ENCODE measurements at places on chromosomes 16 and 17. TPM values are rescaled to one million over a fixed set of nuclear protein-coding genes. Genes with fewer than 3 reads are reported as not detected.
A peak's percentile ranks its signal among the peaks of the same experiment; 100 is the strongest.

DNA sequence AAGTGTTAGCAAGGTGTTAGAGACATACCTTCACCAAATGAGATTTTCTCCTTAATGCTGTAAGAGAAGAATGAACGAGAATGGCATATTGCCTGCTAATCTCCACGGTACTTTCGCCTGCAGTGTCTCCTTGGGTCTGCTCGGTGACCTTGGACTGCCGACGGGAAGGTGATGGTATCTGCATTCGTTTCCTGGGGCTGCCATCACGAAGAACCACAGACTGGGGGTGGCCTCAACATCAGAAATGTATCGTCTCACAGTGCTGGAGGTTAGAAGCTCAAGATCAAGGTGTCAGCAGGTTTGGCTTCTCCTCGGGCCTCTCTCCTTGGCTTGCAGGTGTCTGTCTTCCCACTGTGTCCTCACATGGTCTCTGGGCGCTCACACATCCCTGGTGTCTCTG, 86.3 kb upstream of the TNRC6C start:
- DNase-seq = no peak

GRCh38 chr16:20001856-20002707, 71.6 kb downstream of the GPR139 start:
- DNase-seq = no peak

- no peak for DNase-seq
Observed at GRCh38 chr16:397736-398332, 835 bp downstream of the NME4 start.

The MYL11 gene
- 0.63 TPM for polyA plus RNA-seq

GRCh38 chr17:65047941-65048340, 8.6 kb downstream of the GNA13 start:
- DNase-seq = no peak

DNA sequence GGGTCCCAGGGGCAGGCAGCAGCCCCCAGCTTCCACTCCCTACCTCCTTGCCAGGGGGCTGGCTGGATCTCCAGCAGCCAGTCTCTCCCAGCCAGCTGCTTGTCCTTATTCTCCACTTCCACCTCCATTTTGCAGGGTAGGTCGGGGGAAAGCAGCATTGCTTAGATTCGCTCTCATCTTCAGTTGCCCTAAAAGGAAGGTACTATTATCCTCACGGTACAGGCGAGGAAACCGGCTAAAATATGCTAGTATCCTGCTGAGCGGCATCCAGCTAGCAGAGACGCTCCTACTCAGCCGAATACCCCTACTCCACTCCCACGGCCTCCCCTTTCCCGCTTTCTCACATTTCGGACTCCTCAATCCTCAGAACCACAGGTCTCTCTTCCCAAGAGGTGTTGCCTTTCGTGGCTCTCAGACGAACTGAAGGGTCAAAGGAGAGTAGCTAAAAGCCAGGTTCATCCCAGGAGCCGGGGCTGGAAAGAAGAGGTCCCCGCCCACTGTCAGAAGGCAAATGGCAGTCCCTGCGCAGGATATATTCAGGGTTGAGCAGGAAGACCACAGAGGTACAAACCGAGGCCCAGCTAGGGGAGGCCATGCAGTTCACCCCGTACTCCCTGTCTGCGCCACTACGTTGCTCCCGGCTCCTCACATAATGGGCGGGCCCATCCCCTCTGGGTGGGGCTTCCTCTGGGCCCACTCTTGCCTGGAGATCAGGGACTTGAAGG, 1.7 kb upstream of the RAB11FIP4 start:
- DNase-seq = no peak

The ANKRD40CL gene
- 0.48 TPM for polyA plus RNA-seq

DNA sequence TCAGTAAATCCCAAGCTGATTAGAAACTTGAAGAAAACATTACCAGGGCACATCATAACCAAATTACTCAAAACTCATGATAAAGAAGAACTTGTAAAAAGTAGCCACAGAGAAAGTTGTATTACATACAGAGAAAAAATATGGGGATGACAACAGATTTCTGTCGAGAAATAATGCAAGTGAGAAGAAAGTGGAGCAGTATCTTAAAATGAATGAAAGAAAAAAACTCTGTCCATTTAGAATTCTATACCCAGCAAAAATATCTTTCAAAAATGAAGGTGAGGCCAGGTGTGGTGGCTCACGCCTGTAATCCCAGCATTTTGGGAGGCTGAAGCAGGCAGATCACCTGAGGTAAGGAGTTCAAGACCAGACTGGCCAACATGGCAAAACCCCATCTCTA, 165.9 kb downstream of the PARN start:
- no peak for DNase-seq

DNA sequence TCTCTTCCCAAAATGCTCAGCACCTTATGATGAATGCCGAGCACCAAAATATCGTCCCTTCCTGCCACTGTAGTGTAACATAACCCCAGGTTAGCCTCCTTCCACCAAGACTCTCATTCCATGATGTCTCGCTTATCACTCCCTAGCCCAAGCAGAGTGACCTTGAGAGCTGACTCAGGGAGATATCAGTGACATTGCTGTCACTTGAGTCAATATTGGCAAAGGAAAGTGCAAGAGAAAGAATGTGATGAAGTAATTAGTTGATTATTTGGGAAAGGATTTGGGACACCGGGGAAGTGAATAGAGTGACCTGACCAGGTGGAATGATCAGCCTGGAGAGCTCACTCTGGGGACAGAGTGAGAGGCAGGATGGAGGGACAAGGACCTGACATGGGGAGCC, 2.6 kb upstream of the ANKFN1 start:
- no peak for DNase-seq

The ACAP1 gene
- polyA plus RNA-seq = 6.3 TPM

- peak; percentile 71 for DNase-seq
Observed at GRCh38 chr17:10127819-10128425, 70.5 kb downstream of the GAS7 start.

The WNT3 gene
- 1.7 TPM for polyA plus RNA-seq

DNA sequence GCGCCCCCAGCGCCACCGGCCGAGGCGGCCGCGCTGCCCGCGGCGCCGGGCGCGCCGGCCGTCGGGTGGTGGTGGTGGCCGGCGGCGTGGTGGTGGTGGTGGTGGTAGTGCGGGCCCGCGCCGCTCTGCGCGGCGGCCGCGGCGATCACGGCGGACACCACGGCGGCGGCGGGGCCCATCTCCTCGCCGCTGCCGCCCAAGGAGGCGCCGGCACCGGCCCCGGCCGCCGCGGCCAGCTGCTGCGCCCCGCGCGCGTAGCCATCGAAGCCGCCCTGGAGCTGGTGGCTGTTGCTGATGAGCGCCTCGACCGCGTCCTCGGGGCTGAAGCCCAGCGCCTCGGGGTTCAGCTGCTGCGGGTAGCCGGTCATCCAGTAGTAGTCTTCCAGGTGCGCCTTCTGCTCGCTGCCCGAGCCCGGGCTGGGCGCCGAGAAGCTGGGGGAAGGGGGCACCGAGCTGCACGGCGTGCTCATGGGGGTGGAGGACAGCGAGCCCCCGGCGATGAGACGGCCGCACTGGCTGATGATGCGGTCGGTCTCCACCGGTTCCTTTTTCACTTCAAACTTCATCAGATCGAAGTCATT, 1.2 kb downstream of the MAF start:
- DNase-seq = no peak

DNA sequence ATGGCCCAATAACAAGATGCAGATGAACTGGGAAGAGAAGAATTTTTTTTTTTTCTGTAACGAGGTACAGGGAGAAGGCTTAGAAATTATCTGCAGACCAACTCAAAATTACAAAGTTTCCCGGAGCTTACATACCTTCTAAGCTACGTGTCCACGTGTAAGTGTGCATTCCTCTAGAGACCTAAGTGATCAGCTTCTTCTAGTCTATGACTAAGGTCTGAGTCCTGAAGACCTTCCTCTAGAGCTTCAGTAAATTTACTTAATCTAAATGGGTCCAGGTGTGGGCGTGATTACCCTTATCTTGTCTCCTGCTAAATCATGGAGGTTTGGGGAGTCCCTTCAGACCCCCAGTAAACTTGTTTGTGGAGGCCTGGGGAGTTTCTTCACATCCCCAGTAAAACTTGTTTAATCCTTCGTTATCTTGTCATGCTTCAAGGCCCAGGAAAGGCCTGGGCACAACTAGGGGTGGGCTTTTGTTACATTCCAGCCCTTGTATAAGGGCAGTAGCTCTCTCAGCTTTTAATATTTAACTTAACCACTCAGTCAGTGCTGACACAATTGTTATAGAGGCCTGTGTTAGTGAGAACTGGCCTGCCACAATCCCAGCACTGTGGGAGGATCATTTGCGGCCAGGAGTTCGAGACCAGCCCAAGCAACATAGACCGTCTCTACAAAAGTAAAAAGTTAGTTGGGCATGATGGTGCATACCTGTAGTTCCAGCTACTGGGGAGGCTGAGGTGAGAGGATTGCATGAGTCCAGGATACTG, 342.3 kb downstream of the SNX29 start:
- DNase-seq = no peak

The FKBP10 gene
- 148 TPM for polyA plus RNA-seq

The CD300LB gene
- polyA plus RNA-seq = 0.15 TPM

The NLRC5 gene
- polyA plus RNA-seq = 5.3 TPM

The YBX2 gene
- 4.1 TPM for polyA plus RNA-seq

DNA sequence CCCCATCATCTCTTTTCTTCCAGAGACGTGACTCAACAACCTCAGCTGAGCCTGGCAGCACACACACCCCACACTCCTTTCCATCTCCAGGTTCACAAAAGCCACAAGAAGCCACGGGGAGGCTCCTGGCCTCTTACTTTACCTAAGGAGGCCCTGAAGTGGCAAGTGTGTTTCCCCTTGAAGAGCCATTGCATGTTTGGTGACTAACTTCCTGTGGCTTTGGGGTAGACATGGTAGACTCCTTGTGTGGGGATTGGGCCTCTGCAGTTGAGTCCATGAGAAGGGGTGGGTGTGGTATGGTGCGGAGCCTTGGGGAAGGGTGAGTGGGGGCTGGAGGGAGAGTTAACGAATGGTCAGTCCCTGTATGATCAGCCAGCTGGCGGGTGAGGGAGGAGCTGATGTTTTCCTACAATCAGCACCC, 24.2 kb downstream of the SAP30BP start:
- DNase-seq = no peak

GRCh38 chr17:12974005-12974531, 43.8 kb downstream of the ELAC2 start:
- DNase-seq = no peak

The SGCA gene
- polyA plus RNA-seq = 0.80 TPM

All from left kidney (tissue), 8 donors.